Stimulated activated CD8-positive, alpha-beta memory T cell treated with anti-CD3 and anti-CD28 coated beads, Interleukin-7, amount 100 ng/mL, for 24 hours (primary cell): ENCODE measurements at places on chromosomes 11 and 22.

- DNase-seq: no peak
These were observed 4.5 kb upstream of the STARD10 start for GRCh38 chr11:72798361-72798760.

DNA sequence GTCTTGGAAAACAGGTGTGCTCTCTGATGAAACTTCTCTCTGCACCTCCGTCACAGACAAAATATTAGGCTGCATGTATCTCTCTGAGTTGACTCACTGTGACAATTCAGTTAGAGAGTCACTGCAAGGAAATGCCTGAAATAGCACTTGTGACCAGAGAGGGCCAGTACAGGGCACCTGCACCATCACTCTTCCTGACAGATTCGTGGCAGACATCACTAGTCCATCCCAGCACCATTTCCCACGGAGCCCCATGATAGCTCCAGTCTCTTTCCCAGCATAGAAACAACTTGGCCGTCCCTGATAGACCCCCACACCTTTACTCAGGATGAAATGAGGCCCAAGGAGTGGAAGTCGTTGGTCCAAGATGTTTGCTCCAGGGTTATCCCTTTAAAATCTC, 73.3 kb upstream of the ISX start:
- no peak for DNase-seq

- DNase-seq: no peak
These were observed 50.0 kb upstream of the SYT13 start for GRCh38 chr11:45336136-45336535.

GRCh38 chr11:110829873-110830272, 117.6 kb upstream of the ARHGAP20 start:
- no peak for DNase-seq

DNA sequence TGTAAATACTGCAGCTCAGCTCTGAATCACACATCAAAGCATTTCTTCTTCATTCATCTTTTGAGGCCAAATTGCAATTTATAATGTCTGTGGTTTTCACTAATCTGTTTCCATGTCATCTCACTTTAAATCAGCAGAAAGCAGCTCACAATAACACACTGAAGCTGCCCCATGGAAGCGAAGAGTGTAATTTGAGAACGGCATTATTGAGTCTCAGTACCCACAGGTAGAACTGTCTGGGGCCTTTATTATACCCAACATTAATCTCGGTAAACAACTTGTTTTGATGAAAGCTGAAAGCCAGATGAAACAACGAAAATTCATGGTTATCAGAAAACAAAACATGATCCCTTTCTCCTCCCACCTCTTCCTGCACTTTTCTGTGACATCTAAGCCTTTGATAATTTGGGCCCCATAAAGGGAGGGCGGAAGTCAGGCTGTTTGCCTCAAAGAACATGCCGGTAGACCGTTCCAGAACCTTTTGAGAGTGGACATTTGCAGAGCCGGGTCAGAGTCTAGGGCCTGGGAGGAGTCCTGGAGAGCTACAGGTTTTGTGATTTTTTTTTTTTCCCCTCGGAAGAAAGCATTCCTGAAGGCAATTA, 68.2 kb upstream of the SESN3 start:
- no peak for DNase-seq

DNA sequence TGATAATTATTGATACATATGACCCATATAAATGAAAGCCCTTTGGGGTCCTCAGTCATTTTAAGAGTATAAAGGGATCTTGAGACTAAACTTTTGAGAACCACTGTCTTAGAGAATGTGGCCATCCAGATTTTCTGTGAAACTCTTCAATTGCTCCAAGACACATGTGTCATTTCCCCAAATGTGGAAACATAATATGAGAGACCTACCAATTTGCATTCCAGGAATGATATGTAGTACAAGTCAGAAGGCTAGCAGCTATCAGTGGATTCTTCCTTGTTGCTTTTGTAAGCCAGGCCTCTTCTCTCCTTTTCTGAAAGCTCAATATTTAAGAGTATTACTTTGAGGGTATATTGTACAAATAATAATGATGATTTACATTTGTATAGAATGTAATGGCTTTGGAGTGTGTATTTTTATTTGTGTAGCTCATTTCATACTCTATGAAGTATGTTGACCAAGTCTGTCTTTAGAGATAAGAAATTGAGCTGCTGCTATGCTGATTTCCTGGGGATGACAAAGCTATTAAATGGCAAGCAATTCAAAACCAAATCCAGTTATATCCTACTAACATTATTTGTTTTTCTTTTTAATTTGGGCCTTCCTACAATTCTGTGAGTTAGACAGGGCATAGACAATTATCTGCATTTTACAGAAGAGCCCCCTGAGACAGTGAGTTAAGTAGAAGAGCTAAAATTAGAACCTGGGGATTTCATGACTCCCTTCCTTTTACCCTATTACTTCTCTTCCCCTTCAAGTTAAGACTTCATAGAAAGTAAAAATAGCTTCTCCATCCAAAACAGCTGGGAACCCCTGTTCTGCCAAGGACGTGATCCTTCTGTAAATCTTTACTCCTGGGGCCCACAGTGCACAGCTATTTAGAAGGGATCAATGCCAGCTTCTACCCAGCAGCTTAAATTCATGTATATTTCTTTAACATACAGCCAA, 131.9 kb downstream of the WNT11 start:
- DNase-seq: no peak
